Hepatocyte (in vitro differentiated cells): ENCODE measurements at places on chromosomes 7 and 10. TPM values are rescaled to one million over a fixed set of nuclear protein-coding genes. Genes with fewer than 3 reads are reported as not detected.

UPK3B gene
- 16.8 and 25.8 TPM in 2 replicates for total RNA-seq

ZNF789 gene
- total RNA-seq, result 7.0 and 11.3 TPM in 2 replicates

C10orf62 gene
- total RNA-seq, result 0.23 TPM in 1 of 2 replicates, not detected in the other

HOXA1 gene
- total RNA-seq, result 0.12 and 0.30 TPM in 2 replicates

NRCAM gene
- 34.4 and 41.5 TPM in 2 replicates for total RNA-seq

RARRES2 gene
- 104 and 122 TPM in 2 replicates for total RNA-seq

TUBAL3 gene
- 1.0 and 1.7 TPM in 2 replicates for total RNA-seq

AKR1C2 gene
- total RNA-seq, result 47.7 and 51.0 TPM in 2 replicates

PLAC9 gene
- total RNA-seq, result 11.4 and 14.8 TPM in 2 replicates

PITX3 gene
- not detected in 2 replicates for total RNA-seq

SLC13A4 gene
- total RNA-seq, result 0.13 TPM in 1 of 2 replicates, not detected in the other

GPR158 gene
- 0.47 and 0.52 TPM in 2 replicates for total RNA-seq

POR gene
- 102 and 106 TPM in 2 replicates for total RNA-seq

ANKRD61 gene
- total RNA-seq, result not detected in 2 replicates

NPS gene
- not detected in 2 replicates for total RNA-seq

PLEKHS1 gene
- total RNA-seq, result 0.23 TPM in 1 of 2 replicates, not detected in the other

AMZ1 gene
- not detected in 2 replicates for total RNA-seq

LIPM gene
- not detected in 2 replicates for total RNA-seq

TMEM273 gene
- total RNA-seq, result 0.27 and 1.2 TPM in 2 replicates

CALCR gene
- 0.07 and 0.12 TPM in 2 replicates for total RNA-seq

TMED4 gene
- 239 and 245 TPM in 2 replicates for total RNA-seq

GPC2 gene
- total RNA-seq, result 2.0 and 5.3 TPM in 2 replicates

AGR2 gene
- 117 and 178 TPM in 2 replicates for total RNA-seq

GPR15LG gene
- total RNA-seq, result 0.52 and 2.6 TPM in 2 replicates

COL26A1 gene
- total RNA-seq, result 9.4 and 11.6 TPM in 2 replicates

BZW2 gene
- 96.7 and 97.7 TPM in 2 replicates for total RNA-seq

AGAP6 gene
- total RNA-seq, result 4.8 and 6.2 TPM in 2 replicates

NEURL1 gene
- total RNA-seq, result 3.6 and 4.6 TPM in 2 replicates

HYAL4 gene
- 0.07 TPM in 1 of 2 replicates, not detected in the other for total RNA-seq

CDC14C gene
- 0.08 and 0.23 TPM in 2 replicates for total RNA-seq

CPEB3 gene
- 4.1 and 4.9 TPM in 2 replicates for total RNA-seq

MYO1G gene
- total RNA-seq, result 0.03 TPM in 1 of 2 replicates, not detected in the other

IL6 gene
- total RNA-seq, result 1.6 and 4.3 TPM in 2 replicates

PAPOLB gene
- total RNA-seq, result not detected in 2 replicates

HMX2 gene
- not detected in 2 replicates for total RNA-seq

RNLS gene
- total RNA-seq, result 14.9 and 15.7 TPM in 2 replicates

EPO gene
- total RNA-seq, result 0.16 and 1.3 TPM in 2 replicates

ASB13 gene
- total RNA-seq, result 9.2 and 18.1 TPM in 2 replicates

CCDC71L gene
- 17.1 and 24.3 TPM in 2 replicates for total RNA-seq

RBP3 gene
- total RNA-seq, result 0.53 and 0.56 TPM in 2 replicates

TUBB8 gene
- total RNA-seq, result 0.70 and 0.80 TPM in 2 replicates

RALA gene
- total RNA-seq, result 25.4 and 25.5 TPM in 2 replicates

HOXA3 gene
- 0.83 and 3.0 TPM in 2 replicates for total RNA-seq

FAS gene
- 13.9 and 14.1 TPM in 2 replicates for total RNA-seq

CREB5 gene
- 12.2 and 27.9 TPM in 2 replicates for total RNA-seq

CALHM1 gene
- not detected in 2 replicates for total RNA-seq

ARHGAP21 gene
- total RNA-seq, result 69.2 and 70.2 TPM in 2 replicates

HABP2 gene
- total RNA-seq, result 102 and 109 TPM in 2 replicates

ACTL6B gene
- total RNA-seq, result not detected in 2 replicates

ADRA2A gene
- total RNA-seq, result 1.6 and 1.9 TPM in 2 replicates

SNCG gene
- 2.7 and 12.1 TPM in 2 replicates for total RNA-seq

DYNC1I1 gene
- 2.5 and 4.6 TPM in 2 replicates for total RNA-seq

SFTPA2 gene
- total RNA-seq, result 0.28 TPM in 1 of 2 replicates, not detected in the other

ZCCHC24 gene
- total RNA-seq, result 18.3 and 20.1 TPM in 2 replicates

PPP1R3C gene
- 45.0 and 65.7 TPM in 2 replicates for total RNA-seq

SLC29A3 gene
- total RNA-seq, result 8.4 and 11.4 TPM in 2 replicates
